ENCODE measurements at places on chromosomes 7 and 10.

- no peak for DNase-seq
These were observed 5.9 kb upstream of the ITGA8 start for GRCh38 chr10:15725603-15726002.

DNA sequence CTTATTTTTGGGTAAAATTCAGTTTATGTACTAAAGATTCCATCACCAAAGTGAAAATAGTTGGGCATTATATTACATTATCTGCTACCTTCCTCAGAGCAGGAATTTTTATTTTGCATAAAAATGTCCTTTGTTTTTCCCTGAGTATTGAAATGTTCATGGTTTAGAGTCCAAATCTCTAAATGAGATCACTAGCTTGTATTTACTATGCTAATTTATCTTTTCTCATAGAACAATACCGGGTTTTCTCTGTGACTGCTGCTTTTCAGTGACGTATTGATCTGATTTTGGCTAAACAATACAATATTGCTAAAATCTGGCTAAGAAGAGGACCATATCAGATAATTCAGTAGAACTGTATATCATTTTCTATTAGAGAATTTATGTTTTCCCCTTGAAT, 89.6 kb upstream of the TEX47 start:
- DNase-seq = no peak

DNA sequence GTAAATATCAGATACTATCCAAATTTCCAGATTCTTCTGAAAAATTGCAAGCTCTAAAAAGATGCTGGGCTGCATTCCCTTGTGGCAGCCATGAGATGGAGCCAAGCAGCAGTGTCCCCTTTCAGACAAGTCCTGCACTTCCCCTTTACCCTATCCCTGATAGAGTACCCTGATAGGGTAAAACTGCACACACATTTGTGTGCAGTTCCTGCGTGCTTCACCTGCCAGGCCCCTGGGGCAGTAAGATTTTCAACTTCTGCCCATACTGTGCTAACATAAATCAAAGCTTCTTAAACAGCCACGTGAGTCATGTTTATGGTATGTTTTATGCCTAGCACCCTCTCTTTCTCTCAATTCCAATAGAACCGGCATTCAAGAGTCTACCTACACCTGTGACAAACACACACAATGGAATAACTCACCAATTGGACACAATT, 52.2 kb downstream of the IFIT5 start:
- no peak for DNase-seq

DNA sequence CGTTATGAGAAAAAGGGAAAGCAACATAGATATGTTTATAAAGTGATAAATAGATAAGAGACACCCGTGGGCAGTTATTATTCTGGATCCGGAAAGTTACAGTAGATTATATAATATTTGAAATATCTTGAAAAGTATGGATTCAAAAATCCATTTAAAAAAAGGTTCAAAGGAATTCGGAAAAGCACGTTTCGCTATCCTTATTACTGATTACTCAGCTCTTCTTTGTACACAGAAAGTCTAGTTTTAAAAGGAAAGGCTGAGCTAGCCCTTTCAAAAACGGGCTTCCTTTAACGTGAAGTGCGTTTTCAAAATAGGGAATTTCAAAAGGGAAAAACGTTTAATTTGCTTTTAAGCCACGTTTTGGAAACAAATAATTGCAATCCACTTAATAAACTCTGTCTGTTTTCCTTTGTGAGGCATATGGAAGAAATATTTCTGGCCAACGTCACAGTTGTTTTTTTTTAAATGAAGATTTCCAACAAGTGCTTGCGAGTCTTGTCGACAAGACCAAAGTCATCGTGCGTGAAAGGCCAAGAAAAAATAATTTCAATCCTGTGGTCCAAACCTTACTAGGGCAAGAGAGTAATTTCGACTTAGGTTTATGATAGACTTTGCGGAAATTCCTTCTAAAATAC, 2.2 kb upstream of the SKIDA1 start:
- DNase-seq = no peak

GRCh38 chr7:100753750-100754149, 20.4 kb downstream of the ZAN start:
- DNase-seq = no peak

DNA sequence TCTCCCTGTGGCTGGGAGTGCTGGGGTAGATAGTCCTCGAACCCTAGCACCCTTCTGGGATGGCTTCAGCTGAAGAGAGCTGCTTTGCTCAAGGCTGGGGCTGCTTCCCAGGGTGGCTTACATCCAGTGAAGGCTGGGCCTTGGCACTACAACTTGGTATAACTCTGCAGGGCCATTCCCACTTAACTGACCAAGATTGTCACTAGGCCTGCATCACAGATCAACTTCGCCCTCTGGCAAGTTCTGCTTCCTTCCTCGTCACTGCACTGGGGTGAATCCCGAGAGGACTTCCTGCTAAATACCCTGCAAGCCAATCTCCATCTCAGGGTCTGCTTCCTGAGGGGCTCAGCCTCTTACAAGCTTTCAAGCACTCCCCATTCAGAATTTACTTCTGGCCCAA, 195.2 kb downstream of the DOCK4 start:
- no peak for DNase-seq

DNA sequence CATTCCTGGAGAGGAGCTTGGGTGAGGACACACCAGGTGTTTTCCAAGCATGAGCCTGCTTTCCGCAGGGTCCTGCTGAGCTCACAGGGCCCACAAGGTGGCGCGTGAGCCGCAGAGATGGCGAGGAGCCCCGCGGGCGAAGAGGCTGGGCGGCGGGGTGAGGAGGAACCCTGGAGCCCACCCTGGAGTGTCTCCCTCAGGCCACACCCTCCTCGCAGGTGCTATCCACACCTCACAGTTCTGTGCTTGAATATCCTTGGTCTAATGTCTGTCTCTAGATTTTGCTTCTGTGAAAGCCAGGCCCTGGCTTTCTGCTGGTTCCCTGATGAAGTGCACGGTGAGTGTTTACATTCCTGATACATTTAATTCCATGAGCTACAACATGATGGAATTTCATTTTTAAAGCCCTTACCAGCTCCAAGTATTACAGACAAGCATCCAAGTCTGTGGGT, 433.6 kb downstream of the ACTR3B start:
- DNase-seq = no peak

DNA sequence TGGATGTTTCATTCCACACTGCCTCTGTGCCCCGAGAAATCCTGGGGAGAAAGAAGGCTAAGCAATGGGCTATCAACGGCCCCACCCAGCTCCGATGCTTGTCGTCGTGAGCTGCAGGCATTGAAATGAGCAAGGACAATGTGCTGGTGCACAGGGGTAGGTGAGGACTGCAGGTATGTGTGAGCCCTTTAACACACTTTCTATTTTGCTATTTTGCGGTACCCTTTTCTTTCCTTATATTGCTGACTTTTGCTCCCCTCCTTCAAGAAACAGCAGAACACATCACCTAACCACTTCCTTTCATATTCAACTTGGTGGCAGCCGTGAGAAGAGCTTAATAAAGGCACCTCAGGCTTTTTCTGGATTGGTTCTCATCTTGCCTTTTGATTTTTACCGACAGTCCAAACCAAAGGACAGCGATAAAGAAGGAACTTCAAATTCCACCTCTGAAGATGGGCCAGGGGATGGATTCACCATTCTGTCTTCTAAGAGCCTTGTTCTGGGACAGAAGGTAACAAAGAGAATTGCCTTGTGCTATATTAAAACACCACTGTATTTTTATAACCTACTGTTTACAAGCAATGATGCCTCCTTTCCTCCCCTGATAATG, 39.2 kb downstream of the AIFM2 start:
- peak; percentile 57 for DNase-seq
